Islet precursor cell (in vitro differentiated cells): ENCODE measurements at places on chromosomes 7 and 10.

GRCh38 chr7:28759475-28759971 lies 198.6 kb downstream of the TRIL start:
- no peak for DNase-seq

- no peak for DNase-seq
These were observed 19.1 kb downstream of the BTRC start for GRCh38 chr10:101373063-101373462.

DNA sequence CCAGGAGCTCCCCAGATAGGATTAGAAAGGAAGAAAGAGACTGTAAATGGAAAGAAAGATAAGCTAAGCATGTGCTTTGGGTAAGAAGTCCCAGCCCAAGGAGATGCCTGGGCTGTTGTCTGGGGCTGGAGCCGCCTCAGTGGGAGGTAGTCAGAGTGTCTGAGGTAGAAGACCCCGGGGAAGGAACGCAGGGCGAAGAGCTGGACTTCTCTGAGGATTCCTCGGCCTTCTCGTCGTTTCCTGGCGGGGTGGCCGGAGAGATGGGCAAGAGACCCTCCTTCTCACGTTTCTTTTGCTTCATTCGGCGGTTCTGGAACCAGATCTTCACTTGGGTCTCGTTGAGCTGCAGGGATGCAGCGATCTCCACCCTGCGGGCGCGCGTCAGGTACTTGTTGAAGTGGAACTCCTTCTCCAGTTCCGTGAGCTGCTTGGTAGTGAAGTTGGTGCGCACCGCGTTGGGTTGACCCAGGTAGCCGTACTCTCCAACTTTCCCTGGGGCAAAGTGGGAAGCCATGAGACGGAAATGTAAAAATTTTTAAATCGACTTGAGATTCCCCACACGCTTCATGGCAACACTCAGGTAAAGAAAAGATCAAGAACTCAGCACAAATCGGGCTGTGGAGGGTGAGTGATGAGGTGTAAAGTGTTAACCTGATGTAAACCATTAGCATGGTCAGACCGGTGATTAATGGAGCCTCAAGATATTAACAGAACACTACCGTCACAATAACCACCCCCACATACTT lies 1.3 kb downstream of the HOXA1 start:
- DNase-seq, result no peak

GRCh38 chr10:108908096-108908495 lies 1015.2 kb downstream of the XPNPEP1 start:
- DNase-seq, result no peak

- no peak for DNase-seq
These were observed 155.1 kb downstream of the BICC1 start for GRCh38 chr10:58667658-58668310.

GRCh38 chr7:17493446-17493845 lies 195.0 kb downstream of the AHR start:
- no peak for DNase-seq

- no peak for DNase-seq
These were observed 55.6 kb downstream of the NOC3L start for GRCh38 chr10:94307046-94307615.

DNA sequence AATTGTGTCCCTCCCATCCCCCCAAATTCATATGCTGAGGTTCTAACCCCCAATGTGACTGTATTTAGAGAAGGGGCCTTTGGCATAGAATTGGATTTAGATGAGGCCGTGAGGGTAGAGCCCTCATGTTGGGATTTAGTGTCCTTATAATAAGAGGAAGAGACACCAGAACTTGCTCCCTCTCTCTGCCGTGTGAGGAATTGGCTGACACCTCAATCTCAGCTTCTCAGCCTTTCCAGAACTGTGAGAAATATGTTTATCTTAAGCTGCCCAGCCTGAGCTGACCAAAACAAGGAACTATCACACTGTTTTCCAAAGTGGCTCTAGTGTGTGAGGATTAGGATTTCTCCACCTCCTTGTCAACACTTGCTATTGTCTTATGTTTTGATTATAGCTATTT lies 400.0 kb upstream of the FZD8 start:
- no peak for DNase-seq
